Esophagus muscularis mucosa (tissue), 4 donors: ENCODE measurements at places on chromosomes 16 and 17. TPM values are rescaled to one million over a fixed set of nuclear protein-coding genes. Genes with fewer than 3 reads are reported as not detected.

DNA sequence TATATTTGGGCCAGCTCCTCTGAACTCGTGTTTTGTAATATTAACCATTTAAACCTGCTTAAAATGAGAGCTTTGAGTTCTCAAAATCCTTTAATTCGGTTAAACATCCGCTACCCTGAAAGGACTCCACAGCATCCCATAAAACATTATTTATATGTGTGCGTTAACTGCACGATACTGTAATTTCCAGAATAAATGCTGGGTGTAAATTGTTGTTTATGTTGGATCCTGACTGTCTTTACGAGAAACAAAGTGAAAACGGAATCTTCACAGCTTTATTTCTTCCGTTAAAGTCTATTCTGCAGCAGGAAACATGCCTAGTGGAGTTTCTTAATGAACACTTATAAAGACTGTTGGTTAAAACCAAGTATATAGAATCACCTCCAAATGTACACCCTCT is 143.4 kb downstream of the SNX11 start:
- H3K27me3 ChIP-seq, result no peaks in the 10 kb centered on the region
- no peak for DNase-seq
- no peak overlapping the region for H3K4me3 ChIP-seq
- H3K36me3 ChIP-seq, result no peaks in the 10 kb centered on the region

DNA sequence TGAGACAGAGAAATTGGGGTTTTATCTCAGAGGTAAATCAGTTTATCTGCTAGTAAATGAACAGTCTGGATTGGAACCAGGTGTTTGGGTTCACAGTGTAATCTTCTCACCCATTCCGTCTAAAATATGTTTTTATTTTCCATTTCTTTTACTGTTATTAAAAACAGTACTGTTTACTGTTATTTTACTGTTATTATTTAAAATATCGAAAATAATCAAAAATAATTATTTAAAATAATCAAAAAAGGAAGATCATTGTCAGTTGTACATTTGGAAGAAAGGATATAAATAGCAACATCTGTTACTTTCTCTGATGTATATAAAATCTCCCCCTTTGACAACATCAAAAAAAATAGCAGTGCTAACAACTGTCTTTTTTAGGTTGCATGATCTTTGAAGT is 11.5 kb downstream of the NUP93 start:
- no peak overlapping the region for H3K4me3 ChIP-seq
- DNase-seq, result no peak
- peaks cover 28% of the 10 kb centered on the region for H3K4me1 ChIP-seq
- H3K27me3 ChIP-seq, result no peaks in the 10 kb centered on the region
- no peaks in the 10 kb centered on the region for H3K36me3 ChIP-seq

- DNase-seq, result no peak
- no peaks in the 10 kb centered on the region for H3K27me3 ChIP-seq
- no peaks in the 10 kb centered on the region for H3K36me3 ChIP-seq
- no peaks in the 10 kb centered on the region for H3K4me1 ChIP-seq
- H3K27ac ChIP-seq, result no peak overlapping the region
- H3K4me3 ChIP-seq, result no peak overlapping the region
Measured at GRCh38 chr17:32102172-32102571, 40.1 kb upstream of the RHOT1 start.

DNA sequence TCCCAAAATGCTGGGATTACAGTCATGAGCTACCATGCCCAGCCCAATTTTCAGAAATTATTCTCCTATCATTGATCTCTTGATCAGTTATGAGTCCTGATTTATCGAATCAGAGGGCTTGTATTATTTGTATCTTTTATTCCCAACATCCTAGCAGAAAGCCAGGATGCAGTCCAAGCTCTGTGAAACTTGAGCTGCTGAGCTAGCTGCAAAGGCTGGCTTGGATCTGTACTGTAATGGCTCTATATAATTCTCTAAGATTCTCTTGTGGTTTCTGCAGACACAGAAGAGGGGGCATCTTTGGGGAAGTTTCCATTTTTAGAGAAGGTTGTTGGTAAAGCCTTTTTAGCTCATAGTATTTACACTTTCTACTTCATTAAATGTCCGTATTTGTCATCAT is 227.1 kb downstream of the MAP2K4 start:
- H3K36me3 ChIP-seq, result no peaks in the 10 kb centered on the region
- peaks cover 28% of the 10 kb centered on the region for H3K4me1 ChIP-seq
- H3K4me3 ChIP-seq, result no peak overlapping the region
- H3K27ac ChIP-seq, result no peak overlapping the region

Gene SULT1A4
- total RNA-seq, result 5.8 TPM
